ENCODE measurements at places on chromosomes 11 and 22.

GRCh38 chr11:66510271-66510989 is at the start of gene BBS1:
BBS1 (plus strand) TSS chr11:66510635; CDS start chr11:66510660, 25 bp downstream.
- peak; percentile 79 for DNase-seq

- no peak for DNase-seq
These were observed 8.7 kb downstream of the ALDH3B2 start for GRCh38 chr11:67665541-67666302.

- no peak for DNase-seq
These were observed 412.3 kb downstream of the BRD1 start for GRCh38 chr22:49415151-49415951.

- DNase-seq = no peak
These were observed 222.7 kb upstream of the SESN3 start for GRCh38 chr11:95453616-95454171.

DNA sequence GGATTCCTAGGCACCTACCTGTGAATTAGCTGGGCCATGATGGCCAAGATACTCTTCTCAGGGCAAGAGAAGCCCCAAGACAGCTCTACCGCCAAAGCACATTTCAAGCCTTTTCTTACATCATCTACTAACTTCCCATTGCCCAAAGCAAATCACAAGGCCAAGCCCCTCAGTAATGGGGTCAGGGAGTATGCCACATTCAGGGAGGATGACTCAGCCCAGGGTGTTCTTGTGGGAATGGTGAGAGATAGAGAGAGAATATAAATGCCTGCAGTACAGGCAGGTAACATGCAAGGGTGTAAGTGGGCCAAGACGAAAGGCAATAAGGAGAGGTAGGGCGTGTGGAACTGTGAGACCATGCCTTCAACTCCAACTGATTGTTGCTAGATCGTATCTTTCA is 162.5 kb upstream of the ISX start:
- DNase-seq = no peak

DNA sequence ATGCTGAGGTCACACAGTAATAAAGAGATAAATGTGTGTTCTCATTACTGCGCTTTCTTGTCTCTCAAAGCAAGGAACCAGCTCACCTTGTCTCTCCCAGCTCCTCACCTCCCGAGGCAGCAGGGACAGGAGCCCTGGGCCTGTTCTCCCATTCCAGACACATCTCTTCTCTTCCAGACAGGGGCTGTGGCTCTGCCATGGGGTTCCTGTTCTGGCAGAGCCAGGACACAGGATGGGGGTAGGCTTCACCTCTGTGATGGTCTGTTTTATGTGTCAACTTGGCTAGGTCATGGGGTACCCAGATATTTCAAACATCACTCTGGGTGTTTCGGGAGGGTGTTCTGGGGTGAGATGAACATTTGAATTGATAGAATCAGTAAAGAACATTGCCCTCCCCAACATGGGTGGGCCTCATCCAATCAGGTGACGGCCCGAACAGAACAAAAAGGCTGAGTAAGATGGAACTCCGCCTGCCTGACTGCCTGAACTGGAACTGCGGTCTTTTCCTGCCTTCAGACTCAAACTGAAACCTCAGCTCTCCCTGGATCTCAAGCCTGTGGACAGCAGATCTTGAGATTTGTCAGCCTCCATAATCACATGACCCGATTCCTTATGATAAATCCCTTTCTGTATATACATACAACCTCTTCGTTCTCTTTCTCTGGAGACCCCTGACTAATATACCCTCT is 2.0 kb upstream of the VSIG10L2 start:
- no peak for DNase-seq

DNA sequence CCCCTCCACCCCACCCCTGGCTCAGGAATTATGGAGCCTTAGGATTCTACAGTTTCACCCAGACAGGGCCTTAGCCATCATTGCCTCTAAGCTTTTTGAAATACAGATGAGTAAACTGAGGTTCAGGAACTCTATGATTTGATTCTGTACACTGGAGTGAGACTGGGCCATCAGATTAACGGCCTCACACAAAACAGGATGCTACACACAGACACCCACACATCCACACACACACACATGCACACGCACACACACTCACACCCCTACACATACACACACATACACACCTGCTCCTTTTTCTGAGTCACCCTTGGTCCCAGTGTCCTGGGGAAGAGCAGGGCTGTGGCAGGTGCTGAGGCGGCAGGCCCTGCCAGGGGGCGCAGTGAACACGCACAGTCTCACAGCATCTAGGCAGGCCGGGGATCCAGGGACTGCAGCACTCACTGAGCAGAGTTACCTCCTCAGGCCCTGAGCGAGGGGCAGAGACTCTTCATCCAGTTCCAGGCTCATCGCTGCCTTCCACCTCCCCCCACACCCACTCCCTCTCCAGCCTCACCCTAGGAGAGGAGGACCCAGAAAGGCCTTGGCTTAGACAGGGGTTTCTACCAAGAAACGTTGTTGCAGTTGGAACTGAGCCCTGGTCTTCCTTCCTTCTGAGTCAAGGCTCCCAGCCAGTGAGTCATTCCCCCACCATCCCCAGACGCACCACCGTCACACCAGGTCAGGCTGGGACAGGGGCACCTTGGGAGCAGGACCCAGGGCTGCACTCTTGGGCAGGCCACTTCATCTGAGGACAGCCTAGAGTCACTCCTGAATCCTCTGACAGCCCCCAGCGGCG is 89.8 kb upstream of the PARVA start:
- DNase-seq = no peak

- no peak for DNase-seq
These were observed 17.5 kb upstream of the CDC42EP2 start for GRCh38 chr11:65297026-65297672.

- DNase-seq = no peak
These were observed 492.9 kb upstream of the KIRREL3 start for GRCh38 chr11:127493330-127494022.

DNA sequence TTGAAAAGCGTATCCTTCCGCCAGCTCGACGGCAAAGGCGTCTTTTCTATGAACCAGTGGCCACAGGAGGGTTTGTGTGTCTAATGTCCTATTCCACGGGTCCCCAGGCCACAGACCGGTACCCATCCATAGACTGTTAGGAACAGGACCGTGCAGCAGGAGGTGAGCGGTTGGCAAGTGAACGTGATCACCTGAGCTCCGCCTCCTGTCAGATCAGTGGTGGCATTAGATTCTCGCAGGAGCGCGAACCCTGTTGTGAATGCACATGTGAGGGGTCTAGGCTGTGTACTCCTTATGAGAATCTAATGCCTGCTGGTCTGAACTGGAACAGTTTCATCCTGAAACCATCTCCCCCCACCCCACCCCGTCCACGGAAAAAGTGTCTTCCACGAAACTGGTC is 62.7 kb upstream of the KCNQ1OT1 start:
- no peak for DNase-seq

DNA sequence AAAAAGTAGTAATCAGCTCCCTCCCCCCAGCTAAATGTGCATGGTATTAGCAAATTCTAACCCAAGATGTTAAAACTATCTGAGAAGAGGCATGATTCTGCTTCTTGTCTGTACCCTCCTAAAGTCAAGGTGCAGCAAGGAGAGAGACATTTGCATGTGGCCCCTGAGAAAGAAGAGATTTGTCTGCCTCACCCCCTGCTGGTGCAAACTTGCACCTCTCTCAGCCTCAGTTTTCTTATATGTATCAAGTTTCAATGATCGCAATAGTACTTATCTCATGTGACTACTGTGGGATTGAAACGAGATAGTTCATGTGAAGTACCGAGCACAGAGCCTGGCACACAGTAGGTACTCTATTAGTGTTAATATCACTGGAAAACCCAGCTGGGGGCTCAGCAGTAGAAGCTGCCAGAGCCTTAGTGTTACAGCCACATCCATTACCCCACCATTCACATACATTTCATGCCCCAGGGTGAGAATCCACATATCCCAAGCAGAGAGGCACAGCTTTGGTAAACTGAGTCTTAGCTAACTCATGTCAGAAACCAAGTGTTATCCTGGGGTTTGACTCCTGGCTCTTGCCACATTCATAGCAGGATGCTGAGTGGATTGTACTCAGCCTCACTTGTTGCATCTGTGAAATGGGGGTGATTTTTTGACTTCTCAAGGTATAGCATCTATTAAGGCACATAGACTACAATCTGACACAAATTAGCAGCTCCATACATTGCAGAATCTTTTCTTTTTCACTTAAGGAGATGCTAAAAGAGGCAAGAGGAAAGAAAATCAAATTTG is 24.9 kb downstream of the CD44 start:
- DNase-seq = no peak

GRCh38 chr11:112522536-112522935 is 261.9 kb upstream of the PLET1 start:
- DNase-seq = no peak

DNA sequence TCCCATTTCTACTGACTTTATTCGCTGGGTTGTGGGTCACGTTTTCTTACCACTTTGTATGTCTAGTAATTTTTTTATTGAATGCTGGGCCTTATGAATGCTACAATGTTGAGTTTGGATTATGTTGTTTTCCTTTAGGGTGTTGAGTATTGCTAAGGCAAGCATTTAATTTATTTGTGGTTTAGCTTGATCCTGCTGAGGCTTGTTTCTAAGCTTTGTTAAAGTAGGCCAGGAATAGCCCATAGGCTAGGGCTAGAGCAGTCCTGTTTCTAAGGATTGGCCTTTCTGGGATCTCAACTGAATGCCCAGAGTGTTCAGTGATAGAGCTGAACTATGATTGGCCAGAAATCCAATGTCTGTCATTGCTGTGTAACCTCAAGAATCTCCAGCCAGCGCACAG is 56.1 kb upstream of the LDLRAD3 start:
- DNase-seq = no peak

DNA sequence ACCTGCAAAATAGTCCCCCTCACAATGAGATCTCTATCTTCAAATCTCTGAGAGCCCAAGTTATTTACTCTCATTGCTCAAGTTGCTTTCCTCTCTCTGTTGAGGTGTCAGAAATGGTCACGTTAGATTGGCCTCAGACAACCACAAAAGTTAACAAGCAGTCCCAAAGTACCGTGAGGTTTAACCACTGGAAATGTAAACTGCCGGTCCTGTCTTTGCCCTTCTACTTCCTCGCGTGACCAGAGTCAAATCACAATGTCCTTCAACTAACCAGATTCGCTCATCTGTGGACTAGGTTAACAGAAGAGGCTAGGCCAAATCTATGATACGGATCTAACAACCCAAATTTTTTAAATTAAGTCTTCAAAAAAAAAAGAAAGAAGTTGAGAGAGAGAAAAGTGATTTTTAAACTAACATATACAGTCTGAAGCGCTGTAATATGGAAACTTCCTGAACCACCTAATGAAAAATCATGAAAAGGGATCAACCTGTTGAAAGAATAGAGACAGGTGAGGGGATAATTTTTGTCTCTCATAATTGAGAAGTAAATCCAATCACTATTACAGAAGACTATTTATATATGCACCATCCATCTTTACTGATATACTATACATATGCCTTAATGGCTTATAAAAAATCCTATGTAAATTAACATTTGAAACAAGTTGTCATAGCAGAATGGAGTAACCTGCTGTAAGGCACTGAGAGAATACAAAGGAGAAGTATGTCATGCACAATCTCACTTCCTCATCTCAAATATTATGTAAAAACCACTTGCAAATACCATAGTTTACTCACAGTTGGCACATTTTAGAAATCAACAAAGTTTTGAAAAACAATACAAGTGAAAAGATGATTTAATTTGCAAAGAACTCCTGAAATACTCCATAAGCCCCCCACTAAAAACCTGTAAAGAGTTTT is 3.3 kb upstream of the JAML start:
- no peak for DNase-seq

DNA sequence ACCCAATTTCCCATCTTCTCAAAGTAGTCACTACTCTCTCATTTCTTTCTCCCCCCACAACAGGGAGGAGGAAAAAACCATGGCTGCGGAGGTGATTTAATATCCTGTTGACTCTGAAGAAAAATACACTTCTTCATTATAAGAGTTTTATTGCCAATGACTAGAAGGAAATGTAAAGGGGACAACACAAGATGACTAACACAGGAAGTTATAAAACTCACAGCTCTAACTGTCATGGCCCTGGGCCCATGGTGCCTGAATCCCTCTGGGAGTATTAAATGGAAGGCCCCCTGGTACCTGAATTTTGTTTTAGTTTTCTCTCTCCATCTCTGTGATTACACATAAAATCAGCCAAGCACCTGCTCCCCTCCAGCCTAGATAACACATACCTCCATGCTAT is 352.8 kb upstream of the FAT3 start:
- DNase-seq = no peak

DNA sequence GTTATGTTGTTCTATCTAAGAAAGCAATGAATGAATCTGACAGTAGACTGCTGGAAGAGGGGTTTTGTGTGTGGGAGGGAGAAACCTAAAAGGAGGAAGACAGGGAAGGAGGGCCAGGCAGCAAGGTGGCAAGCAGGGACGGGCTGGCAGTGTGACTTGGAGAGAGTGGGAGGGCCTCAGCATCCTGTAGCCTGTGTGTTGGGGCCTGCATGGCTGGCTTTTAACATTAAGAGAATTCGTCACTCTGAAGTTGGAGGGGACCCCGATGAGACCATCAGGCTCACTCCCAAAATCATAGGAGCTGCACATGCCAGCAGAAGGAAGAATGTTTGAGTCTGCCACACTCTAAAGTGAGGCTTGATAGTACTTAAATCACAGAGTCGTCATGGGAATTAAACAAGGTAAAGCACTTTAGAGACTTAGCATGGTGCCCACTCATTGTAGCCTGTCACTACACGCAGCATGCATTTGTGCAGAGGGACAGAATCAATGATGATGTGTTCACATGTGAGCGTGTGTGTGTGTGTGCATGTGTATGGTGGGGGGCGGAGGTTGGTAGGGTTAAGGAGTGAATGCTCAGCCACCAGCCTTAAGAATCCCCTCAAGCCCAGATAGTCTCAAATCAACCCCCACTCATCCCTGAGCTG is 199.5 kb downstream of the TENM4 start:
- DNase-seq = no peak

DNA sequence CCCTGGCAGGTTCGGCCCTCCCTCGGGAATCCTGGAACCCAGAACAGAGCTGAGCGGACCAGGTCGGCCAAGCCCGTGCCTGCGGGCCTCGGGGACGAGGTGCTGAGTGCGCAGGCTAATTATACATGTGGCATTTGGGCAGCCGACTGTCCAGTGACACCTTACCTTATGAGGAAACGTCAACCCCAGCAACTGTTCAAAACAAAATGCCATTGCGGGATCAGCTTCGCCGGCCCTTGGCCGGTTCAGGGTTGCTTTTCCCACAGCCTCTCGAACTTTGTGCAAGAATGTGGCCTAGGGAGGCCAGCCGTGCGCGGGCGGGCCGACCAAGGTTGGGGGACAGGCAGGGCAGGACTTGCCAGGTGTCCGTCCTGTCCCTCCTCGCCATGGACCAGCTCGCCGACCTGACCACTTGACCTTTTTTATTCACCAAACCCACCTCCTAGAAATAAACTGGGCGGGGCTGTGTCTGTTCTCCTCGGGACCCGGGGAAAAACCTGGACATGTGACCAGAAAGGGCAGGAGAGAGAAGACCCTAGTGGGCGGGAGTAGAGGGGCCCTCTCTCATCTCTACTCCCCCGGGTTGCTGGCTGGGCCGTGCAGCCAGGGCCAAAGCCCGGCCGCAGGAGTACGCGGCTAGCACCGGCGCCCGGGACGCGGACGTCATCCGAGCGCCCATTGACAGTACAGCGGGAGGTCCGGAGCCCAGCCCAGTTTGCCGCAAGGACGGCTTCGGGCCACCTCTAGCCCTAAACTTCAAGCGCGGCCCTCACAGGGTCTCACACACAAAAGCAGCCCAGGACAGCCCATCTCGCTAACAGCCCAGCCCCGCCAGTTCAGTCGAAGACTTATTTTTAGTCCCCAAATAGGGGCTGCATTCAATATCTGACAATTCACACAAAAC is 134.3 kb upstream of the C11orf58 start:
- DNase-seq = no peak

All from activated T-cell treated with anti-CD3 and anti-CD28 coated beads for 4 hours (primary cell).